Bronchial epithelial cell (primary cell): ENCODE measurements at places on chromosomes 13 and 19.

DNA sequence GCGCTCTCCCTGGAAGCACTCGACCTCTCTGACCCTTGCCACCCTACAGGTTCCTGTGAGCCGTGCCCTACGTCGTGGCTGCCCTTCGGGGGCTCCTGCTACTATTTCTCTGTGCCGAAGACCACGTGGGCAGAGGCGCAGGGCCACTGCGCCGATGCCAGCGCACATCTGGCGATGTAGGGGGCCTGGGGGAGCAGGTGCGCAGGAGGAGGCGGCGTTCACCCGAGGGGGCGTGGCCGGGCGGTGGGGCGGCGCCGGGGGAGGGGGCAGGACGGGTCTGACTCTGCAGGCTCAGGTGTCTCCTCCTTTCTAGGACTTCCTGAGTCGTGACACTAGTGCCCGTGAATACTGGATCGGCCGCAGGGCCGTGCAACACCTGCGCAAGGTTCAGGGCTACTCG lies 26.4 kb downstream of the CLEC4M start:
- DNase-seq, result no peak

- DNase-seq, result no peak
Observed at GRCh38 chr19:51337141-51337860, 4.6 kb downstream of the VSIG10L start.

GRCh38 chr13:78060966-78061365 lies 142.3 kb upstream of the EDNRB start:
- DNase-seq, result no peak

- no peak for DNase-seq
Observed at GRCh38 chr19:46978171-46978869, 41.3 kb upstream of the NPAS1 start.

DNA sequence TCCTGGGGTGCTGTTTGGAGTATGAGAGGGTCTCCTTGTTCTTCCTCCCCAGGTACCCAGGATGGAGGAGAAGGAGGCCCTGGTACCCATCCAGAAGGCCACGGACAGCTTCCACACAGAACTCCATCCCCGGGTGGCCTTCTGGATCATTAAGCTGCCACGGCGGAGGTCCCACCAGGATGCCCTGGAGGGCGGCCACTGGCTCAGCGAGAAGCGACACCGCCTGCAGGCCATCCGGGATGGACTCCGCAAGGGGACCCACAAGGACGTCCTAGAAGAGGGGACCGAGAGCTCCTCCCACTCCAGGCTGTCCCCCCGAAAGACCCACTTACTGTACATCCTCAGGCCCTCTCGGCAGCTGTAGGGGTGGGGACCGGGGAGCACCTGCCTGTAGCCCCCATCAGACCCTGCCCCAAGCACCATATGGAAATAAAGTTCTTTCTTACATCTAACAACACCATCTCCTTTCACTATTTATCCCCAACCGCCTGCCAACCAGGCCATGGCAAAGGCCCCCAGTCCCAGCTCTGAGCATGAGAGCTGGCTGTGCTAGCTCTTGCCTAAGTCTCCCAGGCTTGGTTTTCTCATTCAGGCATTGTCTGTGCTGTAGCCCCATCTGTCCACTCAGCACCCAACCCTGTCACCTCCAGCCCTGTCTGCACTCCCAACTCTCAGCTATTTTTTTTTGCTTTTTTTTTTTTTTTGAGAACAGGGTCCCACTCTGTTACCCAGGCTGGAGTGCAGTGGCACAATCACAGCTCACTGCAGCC lies 11.2 kb downstream of the DKKL1 start:
- DNase-seq, result no peak

GRCh38 chr13:40063278-40063698 lies 407.8 kb downstream of the COG6 start:
- DNase-seq, result no peak
